GM23248 (cell line): ENCODE measurements at places on chromosomes 11 and 22. TPM values are rescaled to one million over a fixed set of nuclear protein-coding genes. Genes with fewer than 3 reads are reported as not detected.

DNA sequence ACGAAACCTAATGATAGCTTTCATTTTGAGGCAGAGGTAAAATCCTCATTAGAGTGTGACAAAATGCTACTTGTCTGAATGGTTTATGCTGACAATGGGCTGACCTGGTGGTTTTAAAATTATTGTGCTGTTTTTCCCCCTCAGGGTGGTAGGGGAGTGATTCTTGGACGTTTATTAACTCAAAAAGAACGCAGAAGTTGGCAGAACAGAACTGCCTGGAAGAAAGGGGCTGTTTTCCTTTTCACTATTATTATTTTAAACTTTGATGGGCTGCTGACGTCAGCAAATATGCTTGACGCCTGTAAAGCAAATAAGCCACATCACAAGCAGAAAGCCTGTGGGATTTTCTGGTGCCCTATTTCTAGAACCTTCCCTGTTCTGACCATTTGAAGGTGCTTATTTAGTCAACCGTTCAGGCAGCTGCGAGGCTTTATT is 4.0 kb downstream of the RASSF10 start:
- H3K36me3 ChIP-seq = no peaks in the 10 kb centered on the region
- no peak overlapping the region for H3K4me3 ChIP-seq
- no peaks in the 10 kb centered on the region for H3K4me1 ChIP-seq
- no peak for DNase-seq
- peaks cover 76% of the 10 kb centered on the region for H3K27me3 ChIP-seq
- H3K27ac ChIP-seq = no peak overlapping the region

The AQP11 gene
- 0.43 and 2.9 TPM in 2 replicates for total RNA-seq

The NPAS4 gene
- not detected in 2 replicates for total RNA-seq

The DERL3 gene
- total RNA-seq = 1.2 and 2.3 TPM in 2 replicates

The SLC6A5 gene
- total RNA-seq = not detected in 2 replicates
